Hypothalamus (tissue), 51 donors: ENCODE measurements at places on chromosomes 1 and 21.

DNA sequence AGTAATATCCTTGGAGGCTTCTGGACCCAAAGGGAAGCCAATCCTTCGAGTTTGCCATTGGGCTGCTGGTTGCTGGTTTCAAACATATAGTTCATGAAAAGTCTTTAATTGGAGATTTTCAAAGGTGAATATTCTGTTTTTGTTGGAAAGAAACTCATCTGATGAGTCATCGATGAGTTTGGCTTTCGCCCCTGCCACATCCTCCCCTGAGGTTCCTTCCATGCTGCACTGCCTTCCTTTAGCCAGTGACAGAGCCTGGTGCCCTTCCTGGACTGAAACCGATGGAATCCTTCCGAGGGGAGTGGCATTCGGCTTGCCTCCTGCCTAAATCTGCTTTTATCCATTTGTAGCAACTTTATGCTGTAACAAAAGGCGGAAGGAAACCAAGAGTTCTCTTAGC, 550.0 kb downstream of the KIF26B start:
- DNase-seq, result no peak

- no peak for DNase-seq
Observed at GRCh38 chr1:225374996-225375395, 52.8 kb downstream of the LBR start.

DNA sequence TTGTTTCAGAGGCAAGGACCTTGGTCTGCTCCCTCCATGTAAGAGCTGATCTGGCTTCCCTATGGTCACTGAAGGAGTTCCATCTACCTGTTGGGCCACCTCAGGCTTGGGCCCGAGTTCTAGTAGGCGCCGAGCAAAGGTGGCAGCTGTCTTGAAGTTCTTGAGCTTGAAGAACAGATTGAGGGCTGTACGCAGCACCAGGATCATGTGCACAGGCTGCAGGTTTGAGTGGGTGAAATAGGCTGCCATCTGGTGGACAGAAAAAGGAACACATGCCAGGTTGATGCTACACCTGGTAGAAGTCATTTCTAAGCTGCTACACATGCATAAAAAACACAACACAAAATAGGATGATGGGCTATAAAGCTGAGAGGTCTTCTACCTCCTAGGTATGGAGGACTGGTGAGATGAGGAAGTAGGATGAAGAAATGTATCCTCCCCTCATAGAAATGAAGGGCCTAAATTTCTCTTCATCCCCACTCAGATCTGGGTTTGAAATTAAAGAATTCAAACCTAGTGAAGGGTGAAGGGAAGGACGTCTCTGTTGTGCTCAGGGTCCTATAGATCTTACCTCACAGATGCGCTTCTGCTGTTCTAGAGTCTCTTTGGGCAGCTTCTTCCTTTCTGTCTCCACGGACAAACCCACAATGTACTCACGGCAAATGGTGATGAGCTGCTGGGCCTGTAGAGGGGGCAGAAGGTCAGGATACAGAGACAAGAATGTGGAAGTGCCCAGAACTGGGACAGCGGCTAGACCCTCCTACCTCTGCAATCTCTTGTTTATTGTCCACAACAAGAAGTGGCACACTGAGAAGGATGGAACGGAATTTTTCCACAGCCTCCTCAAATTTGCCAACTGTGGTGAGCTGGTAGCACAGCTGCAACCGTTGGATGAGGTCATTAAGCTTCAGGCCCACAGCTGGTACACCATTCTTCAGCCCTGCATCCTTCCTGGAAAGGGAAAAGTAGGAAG, 6.6 kb upstream of the PEX19 start:
- DNase-seq, result peak; percentile 73

DNA sequence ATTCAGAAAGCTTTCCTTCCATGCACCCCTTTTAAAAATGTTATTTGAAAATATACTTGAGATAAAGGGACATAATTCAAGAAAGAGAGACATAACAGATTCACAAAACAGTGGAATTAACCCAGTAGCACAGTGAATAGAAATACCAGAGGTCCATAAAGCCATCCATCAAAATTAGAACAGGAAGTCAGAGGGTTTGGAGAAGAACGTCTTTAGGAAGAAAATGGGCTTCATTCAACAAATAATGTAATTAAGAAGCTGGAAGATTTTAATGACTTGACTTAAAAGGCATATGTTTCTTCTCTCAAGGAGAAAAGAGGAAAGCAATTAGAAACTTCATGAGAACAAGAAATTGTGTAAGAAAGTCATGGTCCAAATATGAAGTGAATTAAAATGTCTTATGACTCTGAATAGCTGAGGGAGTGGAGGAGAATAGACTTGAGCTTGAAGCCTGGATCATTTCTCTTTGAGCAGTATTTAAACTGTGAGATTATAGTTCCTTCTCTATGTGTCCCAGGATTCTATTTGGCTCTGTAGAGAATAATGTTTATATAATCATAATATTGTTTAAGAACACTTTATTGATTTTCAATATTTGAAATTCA, 7.9 kb upstream of the HCRTR1 start:
- no peak for DNase-seq

GRCh38 chr1:70169018-70169839, 36.1 kb downstream of the LRRC40 start:
- DNase-seq, result no peak

GRCh38 chr1:12604114-12604874, 13.7 kb downstream of the DHRS3 start:
- no peak for DNase-seq

GRCh38 chr21:28962465-28962864, 30.2 kb downstream of the LTN1 start:
- no peak for DNase-seq

- no peak for DNase-seq
Observed at GRCh38 chr1:223341121-223341520, 22.9 kb downstream of the SUSD4 start.

DNA sequence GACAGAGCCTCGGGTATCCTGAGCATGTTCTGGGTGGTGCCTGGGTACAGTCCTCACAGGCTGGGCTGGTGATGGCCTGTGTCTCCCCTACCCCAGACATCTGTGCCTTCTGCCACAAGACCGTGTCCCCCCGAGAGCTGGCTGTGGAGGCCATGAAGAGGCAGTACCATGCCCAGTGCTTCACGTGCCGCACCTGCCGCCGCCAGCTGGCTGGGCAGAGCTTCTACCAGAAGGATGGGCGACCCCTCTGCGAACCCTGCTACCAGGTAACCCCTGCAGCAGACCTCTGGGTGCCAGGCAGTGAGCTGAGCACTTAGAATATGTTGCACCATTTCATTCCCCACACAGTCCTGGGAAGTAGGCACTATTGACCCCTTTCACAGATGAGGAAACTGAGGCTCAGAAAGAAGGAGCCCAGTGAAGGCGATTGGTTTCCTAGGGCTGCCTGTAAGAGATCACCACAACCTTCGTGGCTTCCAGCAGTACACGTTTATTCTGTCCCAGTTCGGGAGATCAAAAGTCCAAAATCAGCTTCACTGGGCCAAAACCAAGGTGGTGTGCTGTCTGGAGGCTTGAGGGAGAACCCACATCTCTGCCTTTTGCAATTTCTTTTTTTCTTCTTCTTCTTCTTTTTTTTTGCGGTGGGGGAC, 11.8 kb downstream of the FBLIM1 start:
- DNase-seq, result no peak

DNA sequence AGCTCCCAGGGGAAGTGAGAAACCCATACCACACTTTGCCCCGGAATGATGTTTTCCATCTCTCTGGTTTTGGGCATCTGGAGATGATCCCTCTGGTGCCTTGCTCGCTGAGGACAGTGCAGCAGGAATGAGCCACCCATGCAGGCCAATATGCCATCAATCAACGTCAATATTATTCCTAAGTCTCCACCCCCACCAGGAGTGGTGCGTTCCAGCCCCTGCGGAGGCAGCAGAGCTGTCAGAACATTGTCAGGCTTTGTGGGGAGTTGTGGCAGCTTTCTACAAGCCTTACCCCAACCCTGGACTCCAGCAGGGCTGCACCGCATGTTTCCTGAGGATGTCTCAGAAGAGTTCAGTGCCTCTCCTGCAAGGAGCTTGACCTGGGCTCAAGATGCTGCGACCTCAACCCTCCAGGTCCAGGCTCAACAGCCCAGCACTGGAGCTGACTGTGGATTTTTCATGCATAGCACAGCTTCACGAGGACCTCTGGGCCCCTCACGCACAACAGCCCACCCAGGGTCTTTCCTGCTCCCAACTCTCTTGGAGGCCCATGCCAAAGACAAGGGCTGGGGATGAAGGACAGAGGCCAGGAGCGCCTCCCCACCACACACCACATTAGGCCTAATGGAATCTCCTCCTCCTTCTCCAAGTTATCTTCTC, 67.5 kb downstream of the PSMG1 start:
- DNase-seq, result no peak

GRCh38 chr1:172211221-172211620, 209.3 kb upstream of the C1orf105 start:
- no peak for DNase-seq

DNA sequence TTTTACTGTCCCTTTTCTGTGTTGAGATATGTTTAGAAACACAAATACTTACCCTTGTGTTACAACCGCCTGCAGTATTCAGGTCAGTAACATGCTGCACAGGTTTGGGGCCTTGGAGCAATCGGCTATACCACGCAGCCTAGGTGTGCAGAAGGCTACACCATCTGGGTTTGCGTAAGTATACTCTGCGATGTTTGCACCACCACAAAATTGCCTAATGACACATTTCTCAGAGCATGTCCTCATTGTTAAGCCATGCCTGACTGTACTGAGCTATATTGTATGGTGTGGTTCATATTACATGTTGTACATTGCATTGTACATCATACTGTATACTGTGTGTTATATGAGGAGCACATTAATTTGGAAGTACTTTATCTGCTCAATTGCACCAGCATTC, 247.4 kb downstream of the RHOU start:
- DNase-seq, result no peak

GRCh38 chr1:160618763-160619274, 28.0 kb downstream of the SLAMF1 start:
- no peak for DNase-seq

DNA sequence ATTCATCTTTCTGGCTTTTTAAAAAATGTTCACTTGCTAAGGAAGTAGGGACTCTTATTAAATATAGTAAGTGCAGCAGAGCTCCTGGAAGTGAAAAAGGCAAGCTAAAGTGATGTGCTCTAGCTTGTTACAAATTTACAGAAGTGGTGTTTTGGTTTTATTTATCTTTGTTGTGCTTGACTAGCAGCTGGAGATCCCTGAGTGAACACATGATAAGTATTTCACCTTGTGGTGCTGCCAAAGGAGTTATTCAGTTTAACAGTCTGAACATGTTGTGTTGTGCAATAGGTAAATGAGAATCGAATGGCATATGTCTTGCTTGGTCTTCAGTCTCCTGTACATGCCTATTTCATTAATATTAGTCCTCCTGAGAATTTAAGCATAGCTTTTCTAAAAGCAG, 315.7 kb downstream of the TPR start:
- no peak for DNase-seq

GRCh38 chr1:236853921-236854604, 59.0 kb downstream of the MTR start:
- no peak for DNase-seq

DNA sequence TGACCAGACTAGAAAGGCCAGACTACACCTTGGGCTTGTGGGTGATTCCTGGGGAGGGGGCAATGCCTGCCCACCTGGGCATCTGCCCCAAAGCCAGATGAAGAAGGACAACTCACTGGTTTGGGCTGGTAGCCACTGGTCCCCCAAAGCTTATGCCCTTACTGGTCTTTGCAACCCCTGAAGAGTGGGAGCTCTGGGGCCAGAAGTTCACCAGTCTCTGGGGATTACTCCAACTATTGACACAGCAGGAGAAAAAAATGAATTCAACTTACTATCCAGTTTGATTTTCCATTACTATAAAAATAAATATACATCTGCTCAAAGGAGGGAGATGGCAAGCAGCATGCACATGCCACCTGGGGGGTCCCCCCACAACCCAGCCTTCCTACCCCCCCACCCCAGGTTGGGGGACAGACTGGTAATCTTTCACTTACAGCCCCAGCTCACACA, 2.6 kb downstream of the AHDC1 start:
- DNase-seq, result no peak

DNA sequence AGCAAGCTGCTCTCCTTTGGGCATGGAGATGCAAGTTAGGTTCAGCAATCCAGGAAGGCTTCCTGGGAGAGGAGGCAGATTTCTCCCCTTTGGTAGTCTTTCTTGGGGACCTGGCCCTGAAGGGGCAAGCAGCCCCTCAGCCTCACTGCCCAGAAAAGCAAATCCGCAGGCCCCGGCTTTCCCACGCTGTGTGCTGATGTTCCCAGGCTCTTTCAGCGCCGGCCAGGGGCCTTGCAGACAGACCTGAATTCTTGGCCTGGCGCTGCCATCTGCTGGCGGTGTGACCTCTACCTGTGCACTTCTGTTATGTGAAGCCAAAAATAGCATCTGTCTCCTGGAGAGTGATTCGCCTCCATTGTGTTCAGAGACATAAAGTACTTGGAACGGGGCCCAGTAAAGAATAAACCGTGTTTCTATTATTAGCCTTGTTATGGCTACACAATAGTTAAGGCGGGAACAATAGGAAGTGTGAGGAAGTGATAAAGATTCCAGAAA, 64.8 kb downstream of the ALPL start:
- peak; percentile 3 for DNase-seq

DNA sequence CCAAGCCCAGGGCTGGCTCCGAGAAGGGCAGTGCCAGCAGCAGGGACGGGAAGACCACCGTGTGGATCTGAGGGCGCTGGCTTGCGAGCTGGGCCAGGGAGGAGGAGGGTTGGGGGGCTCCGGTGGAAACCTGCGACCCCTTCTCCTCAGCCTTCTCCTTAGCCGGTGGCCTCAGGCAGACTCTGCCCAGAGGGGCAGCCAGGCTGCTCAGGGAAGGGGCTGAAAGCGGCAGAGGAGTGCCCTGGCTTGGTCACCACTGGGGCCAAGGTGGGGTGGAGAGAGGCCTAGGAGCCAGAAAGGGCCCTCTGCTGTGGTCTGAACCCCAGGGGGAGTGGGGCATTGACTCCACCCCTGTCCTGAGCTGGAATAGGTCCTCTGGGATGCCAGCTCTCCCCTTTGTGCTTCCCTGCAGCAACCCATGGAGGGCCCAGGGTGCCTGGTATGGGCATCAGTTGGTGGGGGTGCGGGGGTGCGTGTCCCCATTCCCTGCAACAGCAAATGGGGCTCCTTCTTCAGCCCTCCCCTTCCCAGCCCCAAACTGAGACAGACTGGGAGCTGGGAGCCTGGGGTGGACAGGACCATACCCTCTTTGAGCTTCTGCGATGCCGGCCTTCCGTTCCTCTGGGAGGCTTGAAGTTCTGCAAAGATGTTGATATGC, 6.5 kb upstream of the IBA57 start:
- DNase-seq, result no peak

DNA sequence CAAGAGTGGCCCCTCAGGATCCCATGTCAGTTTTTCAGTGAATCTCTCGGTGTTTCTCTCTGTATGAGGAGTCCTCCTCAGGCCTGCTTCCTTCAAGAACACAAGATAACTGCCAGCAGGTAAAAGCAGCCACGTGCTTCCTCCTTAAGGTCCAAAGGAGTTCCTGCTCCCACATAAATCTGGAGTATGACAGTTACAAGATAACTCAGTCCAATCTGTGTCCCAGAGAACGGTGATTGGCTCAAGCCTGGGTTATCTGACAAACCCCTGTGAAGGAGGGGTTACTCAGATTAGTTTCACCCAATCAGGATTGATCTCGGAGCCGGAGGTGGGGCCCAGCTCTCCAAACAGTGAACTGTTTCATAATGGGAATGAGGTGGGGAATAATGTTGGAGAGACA, 5.8 kb upstream of the ANKRD13C start:
- DNase-seq, result no peak
